ENCODE measurements at places on chromosomes 12 and 14. TPM values are rescaled to one million over a fixed set of nuclear protein-coding genes. Genes with fewer than 3 reads are reported as not detected.
A peak's percentile ranks its signal among the peaks of the same experiment; 100 is the strongest.

- no peaks in the 10 kb centered on the region for H3K36me3 ChIP-seq
- H3K27ac ChIP-seq = no peak overlapping the region
- no peaks in the 10 kb centered on the region for H3K27me3 ChIP-seq
- H3K4me1 ChIP-seq = no peaks in the 10 kb centered on the region
- DNase-seq = no peak
- no peak overlapping the region for H3K4me3 ChIP-seq
Observed at GRCh38 chr12:116389990-116390389, 112.5 kb upstream of the MED13L start.

DNA sequence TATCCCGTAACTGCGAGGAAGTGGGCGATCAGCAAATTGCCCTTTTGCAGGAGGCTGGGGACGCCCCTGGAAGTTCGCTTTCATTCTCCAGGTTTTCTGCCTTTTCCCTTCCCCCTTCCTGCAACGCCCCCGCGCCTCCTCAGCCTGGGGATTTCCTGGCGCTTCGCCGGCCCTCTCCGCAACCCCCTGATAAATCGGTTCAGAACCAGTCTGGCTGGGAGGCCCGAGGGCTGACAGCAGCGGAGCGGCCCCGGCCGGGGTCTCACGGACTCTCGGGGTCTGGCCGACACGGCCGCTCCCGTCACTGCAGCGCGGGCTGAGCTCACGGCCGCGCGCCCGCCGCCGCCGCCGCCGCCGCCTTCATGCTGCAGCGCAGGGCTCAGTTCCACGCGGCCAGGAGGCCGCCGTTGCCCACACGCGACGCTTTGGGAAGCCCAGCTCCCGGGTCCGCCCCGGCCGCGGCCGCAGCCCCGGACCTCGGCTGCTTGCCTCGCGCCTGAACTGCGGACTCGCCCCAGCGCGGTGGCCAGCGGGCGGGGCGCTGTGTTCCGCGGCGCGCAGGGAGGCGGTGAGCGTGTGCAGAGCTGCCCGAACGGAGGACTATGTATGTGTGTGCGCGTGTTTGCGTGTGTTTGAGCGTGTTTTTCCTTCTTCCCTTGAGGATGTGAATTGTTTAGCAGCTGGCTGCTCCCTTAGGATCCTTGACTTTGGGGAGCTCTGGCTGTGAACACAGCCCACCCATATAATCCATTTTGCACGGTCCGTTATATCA is at the start of gene LRFN5:
LRFN5 (plus strand) TSS at position 345 of the 772 bp plus-strand sequence.
- peak; percentile 71 for DNase-seq
- no peaks in the 10 kb centered on the region for H3K36me3 ChIP-seq
- peak within 1 kb of the TSS; percentile 8 for H3K27ac ChIP-seq
- peak within 1 kb of the TSS; percentile 58 for H3K4me3 ChIP-seq

DNA sequence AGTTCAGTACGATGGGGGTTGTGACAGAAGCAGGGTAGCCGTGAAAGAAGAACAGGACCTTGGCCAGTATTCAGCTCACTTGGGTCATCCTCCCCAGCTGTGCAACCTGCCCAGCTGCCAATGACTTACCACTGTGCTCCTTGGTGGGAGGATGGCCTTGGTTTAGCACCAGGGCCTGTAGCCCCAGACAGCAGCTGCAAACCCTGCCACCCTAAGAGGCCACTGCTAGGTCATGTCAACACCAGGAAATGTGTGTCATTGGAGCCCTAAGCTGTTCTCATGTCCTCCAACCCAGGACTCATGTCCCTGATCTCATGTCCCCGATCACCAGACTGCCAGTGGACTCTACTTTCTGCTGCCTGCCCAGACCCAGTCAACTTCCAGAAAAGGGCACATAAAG is 3.0 kb upstream of the CRACR2A start:
- H3K27ac ChIP-seq = no peak overlapping the region
- no peak overlapping the region for H3K4me3 ChIP-seq
- no peak for DNase-seq
- no peaks in the 10 kb centered on the region for H3K4me1 ChIP-seq
- no peaks in the 10 kb centered on the region for H3K36me3 ChIP-seq

DNA sequence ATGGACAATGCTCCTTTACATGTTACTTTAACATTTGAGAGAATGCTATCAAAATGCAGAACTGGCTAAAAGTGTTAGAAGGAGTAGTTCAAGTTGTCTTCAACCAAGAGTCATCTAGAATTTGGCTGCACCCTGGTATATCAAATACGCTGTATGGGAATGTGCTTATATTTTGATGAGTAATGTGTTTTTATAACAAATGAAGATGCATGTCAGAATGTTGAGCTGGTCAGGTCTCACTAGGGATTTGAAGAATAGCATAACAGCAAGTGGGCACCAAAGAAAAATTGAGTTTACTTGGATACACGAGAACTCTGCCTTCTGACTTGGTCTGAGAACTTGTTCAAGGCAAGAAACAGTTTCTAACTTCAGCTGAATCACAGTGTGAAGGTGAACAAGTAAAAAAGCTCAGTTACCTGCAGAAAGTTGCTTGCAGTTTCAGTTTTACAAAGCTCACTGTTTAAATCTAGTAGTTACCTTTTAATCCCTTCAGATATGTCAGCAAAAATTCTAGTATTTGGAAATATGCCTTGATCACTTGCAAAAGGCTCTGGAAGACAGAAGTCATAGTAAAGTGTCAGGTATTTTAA is 82.3 kb downstream of the PDE3A start:
- no peaks in the 10 kb centered on the region for H3K27me3 ChIP-seq
- H3K4me1 ChIP-seq = peaks cover 2% of the 10 kb centered on the region
- H3K4me3 ChIP-seq = no peak overlapping the region
- DNase-seq = no peak
- H3K36me3 ChIP-seq = no peaks in the 10 kb centered on the region

GRCh38 chr14:66311990-66312389 is 174.2 kb upstream of the CCDC196 start:
- H3K27ac ChIP-seq = no peak overlapping the region
- no peak for DNase-seq
- H3K4me1 ChIP-seq = no peaks in the 10 kb centered on the region
- H3K27me3 ChIP-seq = no peaks in the 10 kb centered on the region

- peaks cover 19% of the 10 kb centered on the region for H3K4me1 ChIP-seq
- H3K27me3 ChIP-seq = no peaks in the 10 kb centered on the region
- H3K27ac ChIP-seq = no peak overlapping the region
- peak; percentile 88 for DNase-seq
Observed at GRCh38 chr14:103546652-103547454, 15.6 kb downstream of the BAG5 start.

DNA sequence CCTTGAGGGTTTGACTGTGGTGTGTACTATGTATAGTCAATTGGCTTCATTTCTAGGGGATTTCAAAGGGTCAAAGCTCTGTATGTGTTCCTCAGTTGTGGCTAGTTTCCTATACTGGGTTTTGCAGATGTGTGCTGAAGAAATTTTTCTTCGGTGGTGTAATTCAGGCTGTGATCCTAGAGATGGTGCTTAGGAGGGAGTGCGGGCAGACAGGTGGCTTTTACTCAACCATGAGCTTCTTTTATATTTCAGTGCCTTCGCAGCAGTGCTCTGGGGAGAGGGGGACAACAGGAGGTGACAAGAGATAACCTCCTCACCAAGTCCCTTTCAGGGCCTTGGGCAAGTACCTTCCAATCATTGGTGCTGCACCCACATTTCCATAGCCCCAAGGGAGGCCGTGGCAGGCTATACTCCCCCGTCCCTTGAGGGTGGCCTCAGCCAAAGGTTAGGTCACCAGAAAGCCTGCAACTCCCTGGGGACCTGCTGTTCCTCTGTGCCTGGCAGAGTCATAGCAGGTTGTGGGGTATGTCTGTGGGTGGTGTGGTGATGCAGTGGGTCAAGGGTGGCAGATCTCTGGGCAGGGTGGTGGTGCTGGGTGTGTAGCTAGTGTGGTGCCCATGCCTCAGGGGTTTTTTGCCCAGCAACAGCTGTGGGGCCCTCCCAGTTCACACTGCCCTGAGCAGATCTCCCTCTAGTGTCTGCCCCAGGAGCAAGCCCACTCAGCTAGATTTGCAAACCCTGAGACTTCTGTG is 37.0 kb upstream of the TMX1 start:
- no peaks in the 10 kb centered on the region for H3K27me3 ChIP-seq
- H3K36me3 ChIP-seq = no peaks in the 10 kb centered on the region
- no peaks in the 10 kb centered on the region for H3K4me1 ChIP-seq
- no peak overlapping the region for H3K27ac ChIP-seq
- DNase-seq = no peak

- peaks cover 2% of the 10 kb centered on the region for H3K4me1 ChIP-seq
- H3K27me3 ChIP-seq = no peaks in the 10 kb centered on the region
- H3K4me3 ChIP-seq = no peak within 1 kb of the TSS
- H3K36me3 ChIP-seq = no peaks in the 10 kb centered on the region
Observed at GRCh38 chr14:24634158-24634557, at the start of gene GZMB. Gene GZMB (minus strand): TSS chr14:24634190. CDS start chr14:24634160, 30 bp downstream.

GRCh38 chr14:94631536-94632304 is 19.5 kb downstream of the SERPINA3 start:
- DNase-seq = no peak
- H3K36me3 ChIP-seq = no peaks in the 10 kb centered on the region
- H3K27ac ChIP-seq = no peak overlapping the region
- H3K4me1 ChIP-seq = peaks cover 2% of the 10 kb centered on the region
- no peaks in the 10 kb centered on the region for H3K27me3 ChIP-seq

GRCh38 chr12:58812214-58812613 is 108.1 kb downstream of the LRIG3 start:
- DNase-seq = peak; percentile 37
- no peak overlapping the region for H3K4me3 ChIP-seq
- H3K4me1 ChIP-seq = no peaks in the 10 kb centered on the region

DNA sequence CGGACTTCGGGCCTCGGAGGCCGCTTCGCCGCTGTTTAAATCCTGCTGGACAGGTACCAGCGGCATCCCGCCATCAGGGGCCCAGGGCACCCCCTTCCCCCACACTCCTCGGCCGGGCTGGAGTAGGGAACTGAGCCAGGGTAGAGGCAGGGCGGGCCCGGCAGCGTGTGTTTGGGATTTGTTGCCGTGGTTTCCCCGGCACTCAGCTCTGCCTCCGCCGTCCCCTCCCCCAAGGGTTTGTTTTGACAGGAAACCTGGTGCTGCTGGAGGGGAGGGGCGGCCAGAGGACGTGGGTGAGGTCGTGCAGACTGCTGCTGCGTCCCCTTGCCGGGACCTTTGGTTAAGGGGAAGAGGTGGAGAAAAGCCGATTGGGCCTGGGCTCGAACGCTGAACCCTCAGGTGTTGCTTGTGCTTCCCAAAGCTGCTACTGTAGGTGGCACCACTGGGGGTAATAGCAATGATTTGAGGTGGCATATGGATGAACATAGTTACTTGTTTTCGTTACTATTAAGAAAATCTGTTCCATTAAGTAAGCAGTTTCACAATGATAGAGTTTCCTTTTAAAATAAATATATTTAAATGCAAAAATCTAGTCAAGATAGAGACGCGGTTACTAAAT is 778 bp downstream of the TCP11L2 start:
- peak overlapping the region; percentile 96 for H3K27ac ChIP-seq
- peak overlapping the region; percentile 83 for H3K4me3 ChIP-seq
- no peaks in the 10 kb centered on the region for H3K27me3 ChIP-seq
- H3K4me1 ChIP-seq = peaks cover 4% of the 10 kb centered on the region
- H3K36me3 ChIP-seq = no peaks in the 10 kb centered on the region

DNA sequence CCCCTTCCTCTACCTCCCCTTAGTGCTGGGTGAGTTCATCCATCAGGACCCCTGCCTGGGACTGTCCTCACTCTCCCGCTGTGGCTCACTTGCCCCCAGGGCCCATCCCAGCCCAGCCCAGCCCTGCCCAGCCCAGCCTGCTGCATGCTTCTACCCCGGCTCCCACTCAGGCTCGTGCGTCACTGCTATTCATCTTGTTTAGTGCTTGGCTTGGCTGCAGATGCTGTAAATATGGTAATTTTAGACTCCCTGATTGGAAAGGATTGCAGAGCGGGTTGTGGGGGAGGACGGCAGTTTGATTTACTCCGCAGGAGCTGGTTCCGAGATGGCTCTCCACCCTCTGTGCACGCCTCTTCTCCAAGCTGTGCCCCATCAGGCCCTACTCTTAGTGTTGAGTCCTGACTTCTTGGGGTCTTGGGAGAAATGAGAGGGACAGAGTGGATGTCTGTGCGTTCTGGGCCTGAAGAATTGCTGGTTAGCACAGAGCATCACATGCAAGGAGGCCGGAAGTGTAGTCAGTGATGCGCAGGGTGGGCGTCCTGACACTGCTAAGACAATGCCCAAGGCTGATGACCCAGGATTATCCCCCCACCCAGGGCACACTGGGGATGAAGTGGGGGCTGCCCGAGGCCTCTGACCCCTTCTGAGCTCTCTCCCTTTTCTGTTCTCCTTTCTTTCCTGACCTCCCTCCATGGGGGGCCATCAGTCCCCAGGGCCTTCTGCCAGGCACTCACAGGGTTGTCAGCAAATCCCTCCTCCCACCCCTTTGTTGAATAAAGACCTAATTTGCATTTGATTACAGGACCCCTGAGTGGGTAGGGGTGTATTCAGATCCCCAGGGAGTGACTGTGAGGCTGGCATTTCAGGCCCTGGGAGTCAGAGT is 244.4 kb downstream of the ZFP36L1 start:
- H3K27me3 ChIP-seq = no peaks in the 10 kb centered on the region
- peaks cover 24% of the 10 kb centered on the region for H3K4me1 ChIP-seq
- H3K36me3 ChIP-seq = no peaks in the 10 kb centered on the region
- peak; percentile 98 for DNase-seq
- no peak overlapping the region for H3K4me3 ChIP-seq
- H3K27ac ChIP-seq = peak overlapping the region; percentile 94

GRCh38 chr14:89349171-89350008 is 67.6 kb downstream of the FOXN3 start:
- H3K27ac ChIP-seq = no peak overlapping the region
- DNase-seq = peak; percentile 80
- H3K4me3 ChIP-seq = no peak overlapping the region
- no peaks in the 10 kb centered on the region for H3K36me3 ChIP-seq
- no peaks in the 10 kb centered on the region for H3K27me3 ChIP-seq
- peaks cover 3% of the 10 kb centered on the region for H3K4me1 ChIP-seq

DNA sequence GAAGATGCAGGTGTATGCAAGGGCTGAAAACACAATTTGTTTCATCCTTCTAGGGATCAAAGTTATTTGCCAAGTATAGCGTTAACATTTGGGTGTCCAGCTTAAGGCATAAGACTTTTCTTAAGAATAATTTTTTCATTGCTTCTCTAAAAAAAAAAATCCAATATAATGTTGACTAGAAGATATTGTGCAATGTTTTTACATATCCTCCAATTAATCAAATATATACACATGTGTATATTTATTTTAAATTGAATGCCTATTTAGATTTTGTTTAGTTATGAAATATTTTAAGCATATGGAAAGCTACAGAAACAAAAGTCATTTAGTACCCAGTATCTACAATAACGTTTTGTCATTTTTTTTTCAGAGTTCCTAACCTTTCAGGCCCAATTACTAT is 28.5 kb upstream of the KRR1 start:
- no peak overlapping the region for H3K4me3 ChIP-seq
- H3K27ac ChIP-seq = no peak overlapping the region
- no peaks in the 10 kb centered on the region for H3K36me3 ChIP-seq
- no peaks in the 10 kb centered on the region for H3K27me3 ChIP-seq
- no peaks in the 10 kb centered on the region for H3K4me1 ChIP-seq
- DNase-seq = no peak

The TMTC1 gene
- 58.8 TPM for total RNA-seq

The SIX6 gene
- not detected for total RNA-seq

The SERPINA5 gene
- total RNA-seq = 85.1 TPM

The CMA1 gene
- total RNA-seq = 2.1 TPM

The MUCL1 gene
- total RNA-seq = not detected

The B3GNT4 gene
- total RNA-seq = 0.35 TPM

The ANKRD33 gene
- total RNA-seq = not detected

The CAPZA3 gene
- not detected for total RNA-seq

The ABCD2 gene
- total RNA-seq = 1.4 TPM

The TDRD9 gene
- total RNA-seq = 6.6 TPM
